ENCODE measurements at places on chromosomes 1 and 21.
A peak's percentile ranks its signal among the peaks of the same experiment; 100 is the strongest.

GRCh38 chr1:32431736-32432400, 33.0 kb upstream of the ZBTB8B start:
- DNase-seq, result peak; percentile 30

DNA sequence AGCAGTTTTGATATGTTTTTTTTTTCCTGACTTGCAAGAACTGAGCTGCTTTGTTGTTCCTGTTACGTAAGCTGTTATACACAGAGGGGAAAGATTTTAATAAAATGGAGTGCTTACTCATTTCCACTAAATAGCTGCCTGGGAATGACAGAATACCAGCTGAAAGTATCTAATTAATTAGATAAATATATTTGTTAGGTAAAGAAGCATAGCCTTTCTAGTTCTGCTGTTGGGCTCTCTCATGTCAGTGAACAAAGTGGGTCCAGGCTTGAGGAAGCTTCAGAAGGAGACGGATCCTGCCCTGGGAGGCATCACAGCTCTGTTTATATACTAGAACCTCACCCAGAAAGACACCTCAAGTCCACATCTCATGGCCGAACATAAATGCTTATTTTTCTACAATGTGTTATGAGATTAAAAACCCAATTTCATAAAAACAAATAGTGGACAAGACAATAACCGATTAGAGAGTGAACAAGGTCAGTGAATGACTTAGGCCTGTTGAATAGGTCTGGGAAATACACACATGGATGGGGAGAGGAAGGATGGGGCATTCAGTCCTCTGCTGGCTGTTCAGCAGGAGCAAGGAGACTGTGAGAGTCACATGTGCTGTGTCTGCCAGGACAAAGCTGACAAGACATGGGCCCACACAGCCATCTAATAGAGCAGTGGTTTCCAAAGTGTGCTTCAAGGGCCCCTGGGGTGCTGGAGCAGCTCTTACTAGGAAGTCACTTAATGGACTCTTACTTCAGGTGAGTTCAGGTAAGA, 20.6 kb downstream of the TRAF5 start:
- DNase-seq, result no peak

DNA sequence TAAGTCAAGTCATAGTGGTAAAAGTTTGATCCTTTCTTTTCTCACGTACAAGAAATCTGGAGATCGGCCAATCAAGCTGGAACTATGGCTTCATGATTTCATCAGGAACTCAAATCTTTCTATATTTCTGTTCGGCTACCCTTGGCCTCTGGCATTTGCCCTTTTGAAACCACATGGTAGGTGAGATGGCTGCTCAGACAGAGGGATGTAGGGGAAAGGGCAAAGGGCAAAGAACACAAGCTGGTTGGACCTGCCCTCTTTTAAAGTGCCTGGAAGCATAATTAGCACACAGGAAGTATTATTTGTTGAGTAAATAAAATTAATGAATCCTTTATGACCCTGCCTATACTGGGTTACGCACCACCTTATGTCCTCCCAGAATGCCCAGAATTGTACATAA, 11.5 kb upstream of the RGS1 start:
- no peak for DNase-seq

DNA sequence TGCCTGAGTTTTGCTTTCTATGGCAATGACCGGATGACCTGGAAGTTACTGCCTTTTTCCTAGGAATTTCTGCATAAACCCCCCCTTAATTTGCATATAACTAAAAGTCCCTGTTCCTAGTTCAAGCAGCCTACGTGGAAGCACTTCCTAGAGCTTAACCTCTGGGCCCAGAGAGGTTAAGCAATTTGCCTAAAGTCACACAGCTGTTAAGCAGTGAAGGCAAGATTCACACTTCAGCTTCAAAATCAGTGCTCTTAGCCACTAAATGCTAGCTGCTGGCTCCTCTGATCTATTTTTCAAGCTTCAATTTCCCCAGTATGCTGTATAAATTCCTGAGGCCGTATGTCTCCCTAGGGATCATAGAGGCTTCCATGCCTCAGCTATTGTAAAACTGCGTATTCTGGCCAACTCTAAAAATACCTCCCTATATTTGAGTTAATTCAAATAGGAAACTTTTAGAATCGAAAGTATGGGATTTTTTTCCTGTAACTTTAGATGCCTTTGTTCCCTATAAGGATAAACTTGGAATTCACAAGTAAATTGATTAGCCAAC, 53.1 kb upstream of the CD5L start:
- DNase-seq, result no peak

GRCh38 chr1:195951313-195951712, 656.9 kb downstream of the KCNT2 start:
- DNase-seq, result no peak

GRCh38 chr1:203722909-203723308, 42.1 kb upstream of the LAX1 start:
- no peak for DNase-seq

- no peak for DNase-seq
Observed at GRCh38 chr1:14661222-14661621, 62.7 kb downstream of the KAZN start.

- DNase-seq, result peak; percentile 99
Observed at GRCh38 chr1:23673086-23673813, 18.4 kb upstream of the RPL11 start.

All from epithelial cell of esophagus (primary cell).